Activated CD8-positive, alpha-beta memory T cell treated with anti-CD3 and anti-CD28 coated beads, Interleukin-2, amount 50 U/mL, for 4 hours (primary cell): ENCODE measurements at places on chromosomes 12 and 14.
A peak's percentile ranks its signal among the peaks of the same experiment; 100 is the strongest.

DNA sequence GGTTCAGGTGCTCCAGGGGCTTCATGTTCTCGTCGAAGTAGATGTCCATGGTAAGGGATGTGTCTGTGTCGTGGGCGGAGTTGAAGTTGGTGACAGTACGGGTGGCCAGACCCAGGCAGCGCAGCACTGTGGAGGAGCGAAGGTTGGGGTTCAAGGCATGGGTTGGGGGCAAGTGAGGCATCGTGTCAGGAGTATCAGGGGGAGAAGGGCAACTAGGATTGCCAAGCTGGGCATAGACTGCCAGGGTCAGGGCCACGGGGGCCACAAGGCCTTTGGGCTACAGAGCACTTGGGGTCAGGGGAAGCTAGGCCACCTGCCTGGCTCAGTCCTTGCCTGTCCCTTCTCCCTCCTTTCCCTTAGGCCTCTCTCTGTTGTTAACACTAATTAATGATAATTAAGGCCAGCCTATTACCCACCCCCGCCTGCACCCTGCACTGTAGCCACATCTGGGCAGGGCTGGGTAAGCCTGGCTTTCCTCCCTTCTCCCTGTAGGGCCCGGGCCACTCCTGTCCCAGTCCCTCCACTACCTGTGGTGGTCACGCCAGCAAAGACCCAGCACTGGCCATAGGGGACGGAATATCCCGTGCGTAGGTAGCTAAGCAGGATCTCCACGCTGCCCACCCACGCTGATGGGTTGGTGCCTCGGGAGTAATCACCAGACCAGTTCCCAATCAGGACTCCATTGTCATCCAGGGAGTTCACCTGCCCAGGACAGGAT, 4.3 kb downstream of the TGM1 start:
- no peak for DNase-seq

GRCh38 chr12:43501703-43502102, 50.3 kb downstream of the ADAMTS20 start:
- DNase-seq = no peak

DNA sequence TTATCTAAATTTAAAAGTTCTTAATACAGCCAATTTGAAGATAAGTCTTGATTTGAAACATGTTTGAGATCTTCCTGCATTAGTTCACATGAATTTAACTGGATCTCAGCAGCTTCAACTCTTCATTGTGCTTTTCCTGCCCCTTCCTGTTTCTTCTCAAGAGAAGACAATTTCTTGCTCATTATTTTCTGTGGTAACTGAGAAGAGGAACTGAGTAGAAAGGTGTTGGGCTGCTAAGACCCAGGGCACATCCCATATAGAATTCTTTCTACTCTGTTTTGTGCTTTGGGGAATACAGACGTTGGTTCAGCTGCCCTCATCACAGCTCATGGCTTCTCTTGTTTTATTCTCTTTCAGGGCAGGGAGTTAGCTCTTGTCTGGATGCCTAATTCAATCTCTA, 110.2 kb downstream of the SNAPC1 start:
- DNase-seq = no peak

DNA sequence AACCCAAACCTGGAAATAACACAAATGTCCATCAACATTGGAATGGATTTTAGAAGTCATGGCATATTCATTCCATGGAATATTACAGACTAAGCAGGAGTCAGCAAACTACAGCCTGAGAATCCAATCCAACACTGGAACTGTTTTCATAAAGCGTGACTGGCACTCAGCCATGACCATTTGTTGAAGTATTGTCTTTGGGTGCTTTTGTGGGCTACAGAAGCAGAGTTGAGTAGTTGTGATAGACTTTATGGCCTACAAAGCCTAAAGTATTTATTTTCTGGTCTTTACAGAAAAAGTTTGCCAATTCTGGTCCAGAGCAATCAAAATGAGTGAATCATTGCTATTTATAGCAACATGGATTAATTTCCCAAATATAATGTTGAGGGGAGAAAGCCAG, 34.5 kb upstream of the FRS2 start:
- no peak for DNase-seq

DNA sequence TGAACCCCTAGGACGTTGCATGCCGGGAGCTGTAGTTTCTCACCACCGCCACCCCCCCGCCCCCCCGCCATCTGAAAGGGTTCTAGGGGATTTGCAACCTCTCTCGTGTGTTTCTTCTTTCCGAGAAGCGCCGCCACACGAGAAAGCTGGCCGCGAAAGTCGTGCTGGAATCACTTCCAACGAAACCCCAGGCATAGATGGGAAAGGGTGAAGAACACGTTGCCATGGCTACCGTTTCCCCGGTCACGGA, 501 bp upstream of the HSP90B1 start:
- DNase-seq = no peak

DNA sequence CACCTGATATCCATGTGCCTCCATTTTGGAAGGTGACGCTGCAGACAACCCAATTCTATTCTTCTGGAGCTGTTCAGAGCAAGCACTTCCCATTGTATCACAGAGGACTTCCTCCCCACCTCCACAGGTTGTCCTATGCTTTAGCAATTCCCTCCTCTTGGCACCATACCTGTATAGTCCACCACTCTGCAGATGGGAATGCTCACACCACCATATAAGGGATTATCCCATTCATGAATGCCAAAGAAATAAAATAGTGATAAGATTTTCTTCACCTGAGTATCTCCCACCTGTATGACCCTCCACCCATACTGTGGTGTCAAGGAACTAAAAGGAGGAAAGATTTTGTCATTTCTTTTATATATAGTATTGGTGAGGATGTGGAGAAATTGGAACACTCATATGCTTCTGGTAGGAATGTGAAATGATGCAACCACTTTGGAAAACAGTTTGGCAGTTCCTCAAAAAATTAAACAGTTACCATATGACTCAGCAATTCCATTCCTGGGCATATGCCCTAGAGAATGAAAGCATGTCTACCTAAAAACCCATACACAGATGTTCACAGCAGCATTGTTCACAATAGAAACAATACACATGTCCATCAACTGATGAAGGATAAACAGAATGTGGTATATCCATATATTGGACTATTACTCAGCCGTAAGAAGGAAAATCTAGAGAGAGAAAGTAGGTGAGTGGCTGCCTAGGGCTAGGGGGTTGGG, 75.2 kb downstream of the FIGNL2 start:
- DNase-seq = no peak

DNA sequence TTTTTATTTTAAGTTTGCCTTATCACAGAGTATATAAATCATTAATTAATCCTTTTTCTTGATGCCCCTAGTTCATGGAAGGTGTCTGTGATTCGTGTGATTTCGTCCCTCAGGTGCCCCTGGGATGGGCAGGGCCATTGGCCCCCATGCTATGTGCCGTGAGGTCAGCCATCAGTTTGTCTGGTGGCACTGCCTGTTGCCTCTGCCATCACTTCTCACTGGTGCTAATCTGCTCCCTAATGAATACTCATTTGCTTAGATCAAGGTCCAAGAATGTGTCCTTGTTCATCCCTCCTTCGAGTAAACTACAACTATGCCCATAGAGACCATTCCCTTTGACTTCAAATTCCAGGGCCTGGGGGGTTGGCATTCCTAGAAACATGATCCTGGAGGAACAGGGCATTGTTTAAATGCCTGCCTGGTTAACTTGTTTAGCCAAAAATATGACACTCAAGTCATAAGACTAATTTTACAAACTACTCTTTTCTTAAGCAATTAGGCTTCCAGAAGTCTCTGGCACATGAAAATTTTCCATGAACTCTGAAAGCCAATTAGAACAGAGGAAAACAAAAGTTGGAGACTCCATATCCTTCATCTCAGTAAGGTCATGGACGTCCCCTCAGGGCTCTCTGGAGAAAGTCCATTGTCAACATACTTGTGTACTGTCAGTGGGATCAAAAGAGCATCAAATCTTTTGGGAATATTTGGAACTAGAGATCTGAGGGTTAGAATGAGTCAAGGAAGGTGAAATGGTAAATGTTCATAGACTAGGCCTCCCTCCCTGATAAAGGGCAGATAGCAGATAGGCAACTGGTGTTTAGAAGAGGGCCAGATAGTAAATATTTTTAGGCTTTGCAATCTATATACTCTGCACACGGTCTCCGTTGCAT, 90.9 kb upstream of the PLXNC1 start:
- DNase-seq = no peak

DNA sequence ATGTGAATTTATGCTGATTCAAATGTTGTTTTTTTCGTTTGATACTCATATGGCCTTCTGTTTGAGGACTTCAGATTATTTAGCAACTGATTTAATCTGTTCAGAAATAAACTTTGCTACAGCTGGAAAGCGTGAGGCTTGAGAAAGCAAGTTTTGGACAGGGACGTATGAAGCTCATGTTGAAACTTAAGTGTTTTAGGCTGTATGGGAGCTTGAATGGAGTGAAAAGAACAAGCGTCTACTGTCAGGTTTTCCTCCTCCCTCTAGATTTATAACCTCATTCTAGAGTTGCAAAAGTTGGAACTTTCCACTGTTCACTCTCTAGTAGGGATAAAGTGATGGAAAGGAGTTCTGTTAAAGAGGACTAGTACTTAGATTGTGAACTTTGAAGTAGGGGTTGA, 1.0 kb downstream of the PRPF39 start:
- no peak for DNase-seq

DNA sequence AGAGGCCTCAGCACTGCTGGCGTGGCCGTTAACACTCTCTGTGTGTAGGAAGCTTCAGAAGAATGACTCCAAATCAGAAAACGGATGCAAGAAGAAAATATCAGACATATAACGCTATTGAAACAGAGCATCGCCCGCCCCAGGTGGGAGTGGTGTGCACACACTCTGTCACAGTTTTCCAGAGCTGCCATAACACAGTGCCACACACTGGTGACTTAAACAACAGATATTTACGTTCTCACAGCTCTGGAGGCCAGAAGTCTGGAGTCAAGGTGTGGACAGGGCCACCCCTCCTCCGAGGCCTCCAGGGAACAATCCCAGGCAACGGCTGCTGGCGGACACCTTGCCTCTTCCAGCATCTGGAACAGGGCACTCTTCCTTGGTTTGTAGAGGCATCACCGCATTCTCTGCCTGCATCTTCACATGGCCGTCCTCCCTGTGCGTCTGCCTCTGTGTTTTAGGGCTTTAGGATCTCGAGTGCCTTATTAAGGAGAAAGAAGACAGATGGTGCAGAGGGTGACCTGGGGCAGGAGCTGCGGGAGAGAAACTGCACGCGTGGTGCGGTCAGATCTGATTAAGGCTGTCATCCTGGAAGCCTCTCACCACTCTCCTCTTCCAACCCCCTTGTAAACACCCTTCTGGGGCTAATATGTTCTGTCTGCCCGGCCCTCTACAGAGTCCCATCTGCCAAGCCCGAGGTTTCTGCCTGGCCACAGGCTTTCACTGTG, 141.0 kb downstream of the SLC15A4 start:
- DNase-seq = no peak

GRCh38 chr12:45216983-45217485, 1.1 kb downstream of the ANO6 start:
- DNase-seq = no peak

DNA sequence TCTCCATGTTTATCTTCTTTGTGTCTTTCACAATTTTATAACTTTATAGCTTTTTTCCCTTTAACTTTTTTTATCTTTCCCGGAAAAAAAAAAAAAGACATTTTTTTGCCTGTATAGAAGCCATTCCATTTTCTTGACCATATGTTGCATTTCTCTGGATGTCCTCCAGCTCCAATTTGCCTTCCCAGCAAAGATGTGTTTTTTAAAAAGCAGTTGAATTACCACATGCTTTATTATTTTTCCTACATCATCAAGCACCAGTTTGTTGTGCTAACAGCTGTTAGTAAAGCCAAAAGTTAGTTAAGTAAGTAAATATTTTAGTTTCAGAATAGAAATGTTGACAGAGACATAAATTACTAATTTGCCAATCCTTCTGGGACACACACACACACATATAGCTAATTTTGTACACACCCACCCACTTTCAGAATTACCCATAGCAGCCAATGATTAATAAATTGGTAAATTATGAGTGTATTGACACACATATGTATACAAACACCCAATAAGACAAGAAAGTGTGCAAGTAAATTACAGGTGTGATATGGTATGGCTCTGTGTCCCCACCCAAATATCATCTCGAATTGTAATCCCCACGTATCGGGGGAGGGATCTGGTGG, 118.3 kb downstream of the SLC38A6 start:
- no peak for DNase-seq

- no peak for DNase-seq
Observed at GRCh38 chr14:69770559-69770958, 3.6 kb downstream of the SRSF5 start.

DNA sequence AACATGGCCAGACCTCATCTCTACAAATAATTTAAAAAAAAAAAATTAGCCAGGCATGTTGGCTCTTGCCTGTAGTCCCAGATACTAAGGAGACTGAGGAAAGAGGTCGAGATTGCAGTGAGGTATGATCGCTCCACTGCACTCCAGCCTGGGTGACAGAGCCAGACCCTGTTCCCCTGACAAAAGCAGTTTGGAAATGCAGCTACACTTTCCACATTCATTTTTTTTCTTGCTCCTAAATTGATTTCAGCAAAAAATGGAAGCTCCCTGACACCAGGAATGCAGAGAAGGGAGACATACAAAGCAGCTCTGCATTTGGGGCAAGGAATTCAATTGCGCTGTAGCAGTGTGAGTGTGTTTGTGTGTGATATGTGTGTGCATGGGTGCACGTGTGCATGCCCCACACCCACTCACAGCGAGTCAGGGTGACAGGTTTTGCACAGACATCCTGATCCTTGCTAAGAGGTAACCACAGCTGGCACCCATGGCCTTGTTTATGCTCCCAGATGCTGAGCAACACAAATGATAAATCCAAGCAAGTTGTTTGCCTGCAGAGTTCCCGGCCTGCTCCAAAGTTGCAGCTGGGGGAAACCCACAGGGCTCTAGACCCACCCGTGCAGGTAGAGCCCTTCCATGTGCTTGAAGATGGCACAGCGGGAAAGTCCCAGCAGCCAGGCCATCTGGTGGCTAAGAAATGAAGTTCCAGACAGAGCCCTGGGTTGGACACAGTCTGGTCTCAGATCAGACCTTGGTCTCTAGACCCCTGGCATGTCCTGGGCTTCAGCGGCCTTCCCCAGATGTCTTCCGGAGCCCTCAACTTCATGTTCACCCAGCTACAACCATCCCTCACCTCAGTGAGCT, 25.9 kb upstream of the BDKRB2 start:
- DNase-seq = no peak

GRCh38 chr14:105894978-105895881, 368.8 kb downstream of the TMEM121 start:
- DNase-seq = peak; percentile 8

GRCh38 chr12:70497508-70497907, 131.4 kb downstream of the KCNMB4 start:
- no peak for DNase-seq

GRCh38 chr12:77746096-77746495, 84.6 kb upstream of the NAV3 start:
- no peak for DNase-seq

- no peak for DNase-seq
Observed at GRCh38 chr12:115934046-115934445, 343.4 kb downstream of the MED13L start.

- no peak for DNase-seq
Observed at GRCh38 chr12:91991399-91992187, 154.1 kb downstream of the BTG1 start.
